ENCODE measurements at places on chromosomes 11 and 22.

GRCh38 chr11:45344028-45344427 lies 57.9 kb upstream of the SYT13 start:
- no peak for DNase-seq

DNA sequence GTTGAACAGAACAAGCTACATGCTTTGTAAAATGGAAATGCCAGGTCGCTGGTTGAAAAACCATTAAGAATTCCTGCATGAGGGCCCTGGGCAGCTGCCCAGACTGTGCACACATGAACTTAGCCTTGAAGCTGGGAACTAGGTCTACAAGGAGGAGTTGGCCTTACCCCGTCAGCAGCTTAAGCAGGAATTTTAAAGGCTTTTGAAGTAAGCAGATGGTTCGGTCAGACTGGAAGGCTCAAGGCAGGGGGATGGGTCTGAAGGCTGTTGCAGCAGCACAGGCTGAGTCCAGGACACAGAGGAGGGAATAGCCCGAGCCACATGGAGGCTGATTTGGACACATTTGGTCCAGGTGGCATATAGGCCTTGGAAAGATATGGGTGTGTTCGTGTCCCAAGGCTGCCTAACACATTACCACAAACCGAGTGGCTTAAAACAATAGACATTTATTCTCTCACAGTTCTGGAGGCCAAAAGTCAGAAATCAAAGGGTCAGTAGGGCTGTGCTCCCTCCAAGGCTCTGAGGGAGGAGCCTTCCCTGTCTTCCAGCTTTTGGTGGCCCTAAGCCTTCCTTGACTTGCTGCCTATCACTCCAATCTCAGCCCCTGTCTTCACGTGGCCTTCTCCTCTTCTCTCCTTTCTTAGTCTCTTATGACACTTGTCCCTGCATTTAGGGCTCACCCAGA lies 11.6 kb downstream of the LIF start:
- no peak for DNase-seq

GRCh38 chr22:46364341-46365165 lies 29.0 kb downstream of the TRMU start:
- no peak for DNase-seq

GRCh38 chr11:75548595-75549272 lies 13.3 kb upstream of the SERPINH1 start:
- no peak for DNase-seq

DNA sequence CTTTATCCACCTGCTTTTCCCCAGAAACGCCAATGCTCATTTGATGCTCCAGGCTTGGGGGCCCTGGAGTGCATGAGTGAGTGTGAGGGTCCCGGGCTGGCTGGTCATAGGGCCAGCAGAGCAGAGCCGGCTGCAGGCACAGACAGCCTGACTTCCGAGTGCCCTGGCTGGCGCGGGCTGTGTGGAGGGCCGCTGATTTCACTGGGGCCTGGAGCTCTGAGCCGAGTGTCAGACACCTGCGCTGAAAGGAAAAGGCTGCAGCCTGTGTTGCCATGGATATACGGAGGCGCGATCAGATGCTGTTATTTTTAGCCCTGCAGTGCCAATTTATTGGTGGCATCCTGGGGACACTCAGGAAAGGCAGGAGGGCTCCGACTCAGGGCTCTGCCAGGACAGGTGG lies 87.6 kb downstream of the ST3GAL4 start:
- DNase-seq: no peak

DNA sequence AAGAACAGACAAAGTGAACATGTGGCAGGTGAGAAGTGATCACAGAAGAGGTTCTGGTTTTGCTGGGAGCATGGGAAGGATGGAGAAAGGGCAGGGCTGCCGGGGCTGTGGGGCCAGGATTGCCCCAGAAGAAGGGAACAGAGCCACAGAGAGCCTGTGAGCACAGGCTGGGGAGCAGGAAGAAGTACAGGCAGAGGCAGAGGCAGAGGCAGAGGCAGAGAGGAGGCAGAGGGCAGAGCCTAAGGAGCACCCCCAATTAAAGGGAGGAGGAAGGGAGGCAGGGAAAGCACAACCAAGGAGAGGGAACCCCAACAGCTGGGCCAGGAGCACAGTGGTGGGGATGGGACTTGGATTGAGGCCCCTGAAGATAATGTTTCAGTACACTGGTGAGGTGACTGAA lies 51.5 kb downstream of the SGSM3 start:
- DNase-seq: no peak

GRCh38 chr11:78834886-78835285 lies 260.2 kb upstream of the NARS2 start:
- no peak for DNase-seq

GRCh38 chr22:39234472-39234787 lies 10.4 kb downstream of the PDGFB start:
- DNase-seq: no peak

DNA sequence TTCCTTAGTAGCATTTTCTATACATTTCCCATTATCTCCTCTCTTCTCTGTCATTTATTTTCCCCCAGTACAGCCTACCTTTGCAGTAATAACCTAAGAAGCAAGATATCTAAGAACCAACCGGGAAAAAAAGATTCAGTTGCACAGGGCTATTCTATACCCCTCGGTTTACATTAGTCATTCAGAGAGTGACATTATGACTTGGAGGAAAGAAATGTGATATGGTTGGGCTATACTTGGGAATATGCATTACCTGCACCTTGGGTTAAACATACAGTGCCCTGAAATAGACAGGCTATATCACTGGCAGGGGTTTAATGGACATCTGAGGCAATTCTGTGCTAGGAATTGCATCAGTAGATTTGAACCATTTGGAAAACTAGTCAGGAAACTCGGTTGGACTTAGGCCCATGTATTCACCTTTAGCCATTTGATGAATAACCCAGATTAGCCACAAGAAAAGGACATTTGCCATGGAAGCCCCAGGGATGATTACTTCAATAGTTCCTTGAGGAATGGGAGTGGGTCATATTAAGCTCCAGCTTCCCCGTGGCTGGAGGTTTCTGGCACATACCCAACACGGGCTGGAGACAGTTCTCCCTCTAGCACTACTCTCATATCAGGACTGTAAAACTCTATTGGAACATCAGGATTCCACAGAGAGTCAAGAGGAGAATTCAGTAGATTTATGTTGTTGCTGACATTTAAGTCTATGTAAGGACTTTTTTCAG lies 973.2 kb downstream of the NTM start:
- no peak for DNase-seq

DNA sequence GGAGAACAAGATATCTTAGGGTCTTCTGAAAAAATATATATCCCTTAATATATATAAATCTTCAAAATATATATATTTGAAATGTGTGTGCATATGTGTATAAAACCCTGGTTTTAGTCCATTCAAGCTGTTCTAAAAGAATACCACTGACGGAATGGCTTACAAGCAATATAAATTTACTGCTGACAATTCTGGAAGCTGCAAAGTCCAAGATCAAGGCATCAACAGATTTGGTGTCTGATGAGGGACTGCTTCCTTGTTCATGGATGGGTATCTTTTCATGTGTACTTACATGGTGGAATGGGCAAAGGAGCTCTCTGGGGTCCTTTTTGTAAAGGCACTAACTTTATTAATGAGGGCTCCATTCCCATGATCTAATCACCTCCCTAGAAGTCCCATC lies 6.8 kb downstream of the NXPE2 start:
- DNase-seq: no peak

- peak; percentile 16 for DNase-seq
Observed at GRCh38 chr11:13923716-13924650, 38.5 kb upstream of the SPON1 start.

DNA sequence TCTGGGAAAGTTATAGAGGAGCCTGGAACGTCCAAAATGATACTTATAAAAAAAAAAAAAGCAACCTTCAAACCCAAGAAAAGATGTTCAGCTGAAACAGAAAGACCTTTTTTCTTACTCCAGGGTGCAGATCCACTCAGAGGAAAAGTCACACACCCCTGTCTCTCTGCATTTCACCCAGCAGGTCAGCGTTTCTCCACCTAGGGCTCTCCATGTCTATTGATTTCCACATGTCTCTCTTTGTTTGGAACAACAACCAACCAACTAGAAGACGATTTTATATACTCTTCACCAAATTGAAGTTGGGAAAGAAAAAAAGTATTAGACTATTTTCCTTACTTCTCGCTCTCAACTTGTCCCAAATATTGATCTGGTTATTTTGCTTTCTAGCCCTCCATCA lies 42.2 kb upstream of the BLID start:
- no peak for DNase-seq

DNA sequence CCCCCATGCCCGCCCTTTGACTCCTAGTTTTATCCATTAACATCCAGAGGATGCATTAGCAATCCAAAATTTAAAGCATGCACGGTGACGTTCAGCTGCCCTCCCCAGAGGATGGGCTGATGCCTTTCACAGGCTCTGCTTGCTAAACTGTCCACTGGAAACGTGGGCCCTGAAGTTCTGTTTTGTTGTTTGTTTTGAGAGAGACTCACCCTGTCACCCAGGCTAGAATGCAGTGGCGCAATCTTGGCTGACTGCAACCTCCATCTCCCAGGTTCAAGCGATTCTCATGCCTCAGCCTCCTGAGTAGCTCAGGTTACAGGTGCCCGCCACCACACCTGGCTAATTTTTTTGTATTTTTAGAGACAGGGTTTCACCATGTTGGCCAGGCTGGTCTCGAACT lies 39.3 kb downstream of the NFRKB start:
- no peak for DNase-seq
